ENCODE measurements at places on chromosomes 2 and 18. TPM values are rescaled to one million over a fixed set of nuclear protein-coding genes. Genes with fewer than 3 reads are reported as not detected.
A peak's percentile ranks its signal among the peaks of the same experiment; 100 is the strongest.

- peak; percentile 77 for DNase-seq
These were observed 140.5 kb downstream of the ST6GAL2 start for GRCh38 chr2:106745468-106745867.

GRCh38 chr2:128611421-128612320 lies 293.0 kb upstream of the HS6ST1 start:
- no peak for DNase-seq

GRCh38 chr2:163345795-163346573 lies 389.8 kb downstream of the FIGN start:
- DNase-seq = peak; percentile 91

- DNase-seq = no peak
These were observed 59.8 kb upstream of the PTH2R start for GRCh38 chr2:208346756-208347155.

RIT2 gene
- polyA plus RNA-seq = 8.6 TPM

Measured in brain (organoid and tissue), 16 donors.